Stimulated activated CD8-positive, alpha-beta memory T cell treated with anti-CD3 and anti-CD28 coated beads, Interleukin-4, amount 100 ng/mL, for 4 hours (primary cell): ENCODE measurements at places on chromosomes 4 and X.
A peak's percentile ranks its signal among the peaks of the same experiment; 100 is the strongest.

GRCh38 chr4:110484029-110484428 is 8.1 kb downstream of the ENPEP start:
- DNase-seq: no peak

DNA sequence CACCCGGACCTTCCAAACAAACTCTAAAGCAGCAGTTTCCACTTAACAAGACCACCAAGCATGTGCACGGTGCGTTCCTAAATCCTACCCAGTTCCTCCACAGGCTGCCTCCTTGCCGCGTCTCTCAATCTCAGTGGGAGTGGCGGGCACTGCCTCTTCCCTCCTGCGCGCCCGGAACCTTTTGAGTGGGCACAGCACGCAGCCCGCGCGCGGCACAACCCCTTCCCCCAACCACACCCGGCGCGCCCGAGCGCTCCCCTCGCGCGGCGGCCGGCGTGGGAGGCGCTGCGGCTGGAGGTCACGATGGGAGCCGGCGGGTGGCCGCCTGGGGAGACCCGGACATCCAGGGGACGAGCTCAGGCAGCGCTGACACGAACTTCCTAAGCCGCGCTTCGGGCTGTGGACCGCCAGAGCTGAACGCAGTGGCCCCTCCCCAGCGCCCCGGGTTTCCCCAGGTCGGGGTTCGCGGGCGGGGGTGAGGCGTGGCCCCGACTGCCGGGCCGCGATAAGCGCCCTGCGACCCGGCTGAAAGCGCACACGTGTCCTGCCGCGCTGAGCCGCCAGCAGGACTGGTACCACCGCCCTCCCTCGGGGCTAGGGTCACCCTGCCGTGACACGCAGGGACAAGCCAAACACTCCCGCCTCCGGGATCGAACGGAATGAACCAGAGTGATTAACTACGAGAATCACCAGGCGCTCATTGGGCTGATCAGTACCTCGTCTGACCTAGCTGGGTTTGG is at the start of gene ABCG2:
Gene ABCG2 (minus strand): TSS at position 151 of the 740 bp plus-strand sequence. CDS start 18,644 bp downstream, outside the sequence.
- peak; percentile 9 for DNase-seq

DNA sequence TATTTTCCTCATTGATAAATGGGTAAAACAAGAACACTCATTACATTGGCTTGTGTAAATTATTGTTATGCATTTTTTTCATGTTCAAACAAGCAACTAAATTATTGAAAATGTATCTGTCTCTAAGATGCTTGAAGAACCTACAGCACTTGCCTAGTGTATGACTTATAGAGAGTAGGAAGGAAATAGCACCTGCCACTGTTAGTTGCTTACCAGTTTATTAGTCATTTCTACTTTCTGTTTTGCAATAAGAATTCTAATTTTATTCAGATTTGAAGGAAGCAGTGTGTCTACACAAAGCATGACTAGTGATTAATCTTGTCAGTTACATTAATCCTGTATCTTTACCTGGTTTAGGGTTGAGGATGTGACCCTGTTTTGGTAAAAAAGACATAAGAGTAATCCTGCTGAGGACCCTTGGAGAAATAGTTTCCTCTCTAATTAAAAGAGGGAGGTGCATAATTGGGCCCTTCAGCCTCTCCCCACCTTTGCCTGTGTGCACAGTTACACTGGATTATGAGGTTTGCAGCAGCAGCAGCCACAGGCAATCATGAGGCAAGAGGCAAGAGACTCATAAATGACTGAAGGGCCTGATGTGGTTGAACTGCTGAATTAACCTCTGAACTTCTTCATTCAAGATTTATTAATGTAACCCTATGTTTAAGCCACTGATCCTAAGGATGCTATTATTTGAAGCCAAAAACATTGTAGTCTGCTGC is 1202.1 kb downstream of the ADGRL3 start:
- no peak for DNase-seq

GRCh38 chr4:187415231-187415630 is 580.3 kb upstream of the ZFP42 start:
- no peak for DNase-seq

DNA sequence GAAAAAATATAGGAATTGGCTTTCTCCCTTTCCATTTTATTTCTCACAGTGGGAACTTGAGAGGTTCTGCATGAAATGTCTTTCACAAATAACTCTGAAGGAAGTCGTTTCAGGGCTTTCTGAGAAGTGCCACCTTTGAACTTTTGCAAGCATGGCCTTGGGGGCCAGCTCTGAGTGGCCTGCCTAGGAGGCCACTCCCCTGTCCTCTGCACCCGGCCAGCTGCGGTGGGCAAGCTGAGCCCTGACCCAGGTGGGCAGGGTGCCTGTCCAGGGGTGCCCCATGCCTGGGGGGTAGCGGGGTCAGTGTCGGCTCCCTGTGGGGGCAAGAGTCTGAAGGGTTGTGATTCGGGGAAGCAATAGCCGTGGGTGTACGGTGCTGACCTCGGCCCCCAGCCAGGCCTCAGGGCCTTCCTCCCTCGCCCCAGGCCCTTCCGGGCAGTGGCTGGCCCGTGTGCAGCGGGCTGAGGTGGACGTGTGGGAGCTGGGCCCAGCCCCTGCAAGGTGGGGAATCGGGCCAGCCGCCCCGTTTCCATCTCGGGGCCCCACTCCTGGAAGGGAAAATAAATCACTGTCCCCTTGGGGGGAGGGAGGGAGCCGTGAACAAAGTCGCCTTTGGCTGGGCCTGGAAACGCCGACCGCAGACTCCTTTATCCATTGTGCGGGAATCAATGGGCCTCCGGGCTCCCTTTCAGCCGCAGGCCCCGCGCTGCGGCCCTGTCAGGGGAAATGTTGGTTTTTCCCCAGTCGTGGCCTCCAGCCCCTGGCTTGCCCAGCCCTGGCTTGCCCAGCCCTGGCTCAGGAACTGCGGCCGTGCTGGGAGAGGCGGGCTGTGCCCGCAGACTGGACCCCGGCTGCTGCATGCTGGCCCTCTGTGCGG is 3.1 kb downstream of the FGFRL1 start:
- no peak for DNase-seq

- no peak for DNase-seq
Observed at GRCh38 chr4:61201961-61202637, 2.0 kb downstream of the ADGRL3 start.

GRCh38 chrX:131041667-131042066 is 16.5 kb upstream of the ARHGAP36 start:
- DNase-seq: no peak

DNA sequence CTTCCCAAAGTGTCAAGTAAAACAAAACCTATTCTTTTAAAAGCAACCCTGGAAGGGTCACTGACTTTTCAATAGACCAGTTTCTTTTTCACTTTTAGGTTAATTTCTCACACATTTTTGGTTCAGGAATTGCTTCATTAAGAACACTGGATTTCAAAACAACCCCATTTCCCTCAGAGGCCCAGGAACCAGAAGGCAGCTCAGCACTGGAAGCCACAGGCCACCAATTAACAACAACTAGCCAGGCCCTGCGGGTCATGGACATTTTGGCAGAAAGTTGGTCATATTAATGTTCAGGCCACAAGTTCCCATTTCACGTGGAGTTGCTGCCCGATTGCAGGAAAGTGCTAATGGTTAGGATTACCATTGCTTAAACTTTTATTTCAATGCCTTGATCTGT is 39.8 kb downstream of the HAND2 start:
- no peak for DNase-seq

DNA sequence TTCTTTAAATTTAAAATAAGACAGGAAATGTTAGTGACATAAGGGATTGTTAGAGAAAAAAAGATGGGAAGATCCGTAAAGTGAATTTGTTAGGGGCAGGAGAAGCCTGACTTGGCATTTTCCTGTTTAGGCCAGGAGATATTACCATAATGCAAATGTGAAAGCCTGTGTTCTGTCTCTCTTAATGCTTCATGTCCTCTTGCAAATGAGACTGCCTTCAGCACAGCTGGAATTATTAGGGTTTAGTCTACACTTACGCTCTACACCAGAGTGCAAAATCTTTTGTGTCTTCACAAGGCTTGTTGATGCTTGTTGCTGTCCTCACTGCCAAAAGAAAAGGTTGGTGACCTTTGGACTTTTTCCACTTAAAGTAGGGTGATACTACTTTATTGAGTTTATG is 56.8 kb downstream of the JADE1 start:
- no peak for DNase-seq

DNA sequence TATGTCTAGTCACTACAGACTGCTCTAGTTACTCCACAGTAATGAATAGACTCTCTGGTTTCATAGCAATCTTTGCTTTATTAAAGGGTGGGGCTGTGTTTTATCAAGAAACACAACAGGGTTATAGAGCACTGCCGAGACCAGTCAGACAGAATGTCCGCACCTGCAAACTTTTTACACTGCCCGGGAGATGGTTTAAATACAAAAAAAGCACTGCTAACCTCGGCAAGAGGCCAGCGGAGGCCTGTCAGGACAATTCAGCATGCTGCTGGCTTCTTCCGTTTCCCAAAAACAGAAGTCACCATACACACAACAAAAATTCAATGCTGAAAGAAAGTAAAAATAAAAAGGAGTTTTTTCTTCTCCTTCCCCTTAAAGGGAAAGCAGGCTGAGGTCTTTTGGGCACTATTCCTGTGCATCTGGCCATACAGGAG is 67.4 kb downstream of the IRF2 start:
- DNase-seq: no peak

DNA sequence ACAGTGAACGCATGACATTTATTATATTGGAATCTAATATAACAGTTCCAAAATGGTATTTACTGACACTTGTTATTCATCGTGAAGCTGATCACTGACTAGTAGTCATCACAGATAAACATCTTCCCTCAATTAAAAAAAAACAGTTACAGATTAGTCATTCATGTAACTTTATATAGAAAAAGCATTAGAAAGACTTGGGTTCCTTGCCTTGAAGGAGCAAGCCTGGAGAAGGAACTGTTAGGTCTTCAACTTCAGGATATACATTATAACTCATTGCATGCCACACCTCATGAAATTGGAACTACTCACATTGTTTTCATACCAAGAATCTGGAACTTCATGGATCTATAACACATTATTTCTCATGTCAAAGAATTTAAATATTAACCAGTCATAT is 317.7 kb downstream of the CCSER1 start:
- DNase-seq: no peak

DNA sequence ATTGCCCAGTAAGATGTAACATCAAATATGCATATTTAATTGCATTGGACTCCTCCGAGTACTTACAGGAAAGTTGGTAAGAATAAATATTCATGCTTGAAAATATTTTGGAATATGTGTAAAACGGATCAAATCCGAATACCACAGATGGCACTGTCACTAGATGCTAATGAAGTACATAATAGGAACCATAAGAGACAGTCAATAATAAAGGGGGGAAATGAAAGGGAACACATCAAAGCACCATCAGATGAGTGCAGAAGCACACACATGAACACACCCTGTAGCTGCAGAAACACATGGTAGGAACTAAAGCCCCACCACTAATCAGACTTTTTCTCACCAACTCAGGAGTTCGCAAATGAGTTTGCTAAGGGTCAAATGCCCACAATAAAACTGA is 52.2 kb upstream of the PAGE5 start:
- no peak for DNase-seq
